ENCODE measurements at places on chromosomes 1 and 21. TPM values are rescaled to one million over a fixed set of nuclear protein-coding genes. Genes with fewer than 3 reads are reported as not detected.

CHIT1 gene
- total RNA-seq = 0.13 TPM

FMN2 gene
- 0.33 TPM for total RNA-seq

PCP4L1 gene
- total RNA-seq = not detected

AMIGO1 gene
- total RNA-seq = 5.0 TPM

CLEC20A gene
- not detected for total RNA-seq
